Activated T-helper 9 cell treated with anti-CD3 and anti-CD28 coated beads, Interleukin-2, amount 50 U/mL, for 16 hours (primary cell): ENCODE measurements at places on chromosomes 3 and 15.

DNA sequence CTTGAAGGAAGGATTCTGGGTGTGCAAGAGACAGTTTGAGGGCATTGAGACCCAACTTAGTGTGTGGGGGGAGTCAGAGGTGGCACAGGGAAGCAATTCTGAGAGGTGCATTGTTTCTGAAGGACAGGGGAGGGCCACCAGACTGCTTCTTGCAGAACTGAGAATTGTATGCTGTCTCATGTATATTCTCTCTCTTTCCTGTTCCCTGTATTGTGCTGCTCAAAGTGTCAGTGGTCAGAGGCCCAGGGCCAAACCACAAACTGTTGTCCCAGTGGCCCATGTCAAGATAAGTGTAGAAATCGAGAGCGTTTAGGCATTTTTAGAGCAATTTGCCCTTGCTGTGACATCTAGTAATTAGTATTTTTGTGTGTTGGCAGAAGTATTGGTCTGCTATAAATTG lies 567.1 kb downstream of the EDEM1 start:
- no peak for DNase-seq

GRCh38 chr3:116032176-116032575 lies 408.9 kb downstream of the GAP43 start:
- DNase-seq = no peak

DNA sequence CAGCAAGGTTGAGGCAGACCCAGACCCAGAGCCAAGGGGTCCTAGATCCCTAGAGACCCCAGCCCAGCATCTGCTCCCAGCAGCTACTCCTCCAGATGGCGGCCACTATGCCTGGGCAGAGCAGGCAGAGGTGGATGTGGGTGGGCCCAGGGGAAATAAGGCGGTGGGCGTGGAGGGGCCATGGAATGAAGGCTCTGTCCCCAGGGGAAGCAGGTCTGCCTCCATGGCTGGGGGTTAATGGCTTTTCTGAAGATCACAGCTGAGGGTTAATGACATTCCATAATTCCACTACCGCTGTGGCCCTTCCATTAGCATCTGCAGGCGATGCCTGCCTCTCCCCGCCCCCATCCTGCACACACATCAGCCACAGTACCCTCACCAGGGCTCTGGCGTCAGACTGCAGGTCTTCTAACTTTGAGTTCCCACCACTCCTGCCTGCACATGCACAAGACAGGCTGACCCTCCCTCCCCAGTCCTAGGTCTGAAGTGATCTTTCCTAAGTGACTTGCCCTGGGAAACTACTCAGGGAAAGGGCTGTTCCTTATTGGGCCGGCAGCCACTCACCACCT lies 41.2 kb downstream of the CCDC33 start:
- DNase-seq = no peak

GRCh38 chr3:133620066-133620784 lies 41.5 kb downstream of the TOPBP1 start:
- DNase-seq = no peak

DNA sequence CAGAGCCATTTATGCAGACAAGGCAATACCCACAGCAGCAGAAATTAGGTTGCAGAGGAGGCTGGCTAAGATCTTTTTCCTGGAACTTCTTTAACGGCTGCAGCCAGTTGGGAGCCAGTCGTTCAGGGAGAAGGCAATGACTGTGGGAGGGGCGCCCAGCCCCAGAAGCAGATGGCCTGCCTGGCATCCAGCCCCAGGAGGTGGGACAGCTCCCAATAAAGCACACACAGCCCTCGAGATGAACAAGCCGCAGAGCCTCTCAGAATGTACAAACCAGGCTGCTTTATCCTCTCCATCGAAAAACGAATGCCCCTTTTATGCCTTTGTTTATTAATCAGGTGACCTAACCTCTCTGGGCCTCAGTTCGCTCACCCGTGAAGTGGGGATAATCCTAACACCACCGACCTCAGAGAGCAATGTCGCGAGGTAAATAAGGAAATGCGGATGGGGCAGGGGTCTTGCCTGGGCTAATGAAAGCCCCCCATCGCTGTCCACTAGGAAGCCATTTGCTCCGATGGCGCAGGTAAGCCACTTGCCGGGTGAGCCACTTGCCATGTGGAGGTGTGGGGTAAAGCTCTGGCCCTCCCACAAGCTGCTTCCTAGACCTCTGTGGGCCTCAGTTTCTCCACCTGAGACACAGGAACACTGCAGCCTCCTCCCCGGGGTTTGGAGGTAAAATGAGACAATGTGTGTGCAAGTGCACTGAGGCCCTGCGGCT lies 35.8 kb downstream of the MGLL start:
- DNase-seq = no peak

- peak; percentile 28 for DNase-seq
Measured at GRCh38 chr3:13896473-13897154, 16.7 kb upstream of the WNT7A start.

DNA sequence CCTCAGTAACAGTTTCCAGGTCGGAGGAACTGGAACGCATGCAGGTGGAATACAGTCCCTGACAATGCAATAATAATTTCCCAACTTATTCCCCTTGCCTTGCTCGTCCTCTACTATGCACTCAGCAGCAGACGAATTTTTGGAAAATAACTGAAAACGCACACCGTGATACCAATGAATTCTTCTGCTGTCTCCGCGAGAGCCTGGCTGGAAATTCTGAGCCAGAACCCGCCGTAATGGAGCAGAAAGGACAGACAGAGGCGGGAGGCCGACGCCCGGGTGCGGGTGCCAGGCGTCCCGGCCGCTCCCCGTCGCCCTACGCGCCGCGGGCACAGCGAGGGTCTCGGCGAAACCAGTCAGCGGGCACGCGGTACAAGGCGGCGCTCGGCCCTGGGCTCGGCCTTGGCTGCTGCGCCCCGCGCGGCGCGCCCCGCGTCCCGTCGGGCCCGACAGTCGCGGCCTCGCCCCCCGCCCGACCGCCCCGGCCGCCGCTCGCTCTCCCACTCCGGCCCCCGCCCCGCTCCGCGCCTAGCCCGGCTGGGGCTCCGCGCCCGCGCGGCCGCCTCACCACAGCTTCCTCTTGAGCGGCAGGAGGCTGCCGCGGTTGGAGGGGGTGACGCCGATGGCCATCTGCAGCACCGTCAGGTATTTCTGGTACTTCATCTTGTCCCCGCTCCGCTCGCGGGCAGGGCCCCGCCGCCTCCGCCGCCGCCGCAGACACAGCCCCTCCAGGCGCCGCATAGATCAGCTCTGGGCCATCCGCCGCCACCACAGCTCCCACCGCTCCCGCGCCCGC lies 114.5 kb upstream of the GOLGA8J start:
- DNase-seq = no peak

DNA sequence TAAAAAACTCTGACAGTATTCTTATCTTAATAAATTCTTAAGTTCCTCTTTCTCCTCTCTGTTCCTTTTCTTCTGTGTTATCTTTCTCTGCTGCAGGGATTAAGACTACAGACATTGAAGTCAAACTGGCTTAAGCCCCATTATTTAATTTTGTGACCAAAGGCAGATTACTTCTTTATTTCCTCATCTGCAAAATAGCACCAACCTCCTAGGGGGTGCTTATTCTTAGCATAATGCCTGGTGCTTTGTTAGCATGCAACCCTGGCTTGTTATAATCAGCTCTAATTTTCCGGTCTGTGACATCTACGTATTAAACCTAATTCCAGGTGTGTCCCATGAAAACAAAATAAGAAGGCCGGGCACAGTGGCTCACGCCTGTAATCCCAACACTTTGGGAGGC lies 23.8 kb downstream of the SEMA6D start:
- no peak for DNase-seq

GRCh38 chr15:95068701-95069521 lies 837.5 kb downstream of the MCTP2 start:
- no peak for DNase-seq

DNA sequence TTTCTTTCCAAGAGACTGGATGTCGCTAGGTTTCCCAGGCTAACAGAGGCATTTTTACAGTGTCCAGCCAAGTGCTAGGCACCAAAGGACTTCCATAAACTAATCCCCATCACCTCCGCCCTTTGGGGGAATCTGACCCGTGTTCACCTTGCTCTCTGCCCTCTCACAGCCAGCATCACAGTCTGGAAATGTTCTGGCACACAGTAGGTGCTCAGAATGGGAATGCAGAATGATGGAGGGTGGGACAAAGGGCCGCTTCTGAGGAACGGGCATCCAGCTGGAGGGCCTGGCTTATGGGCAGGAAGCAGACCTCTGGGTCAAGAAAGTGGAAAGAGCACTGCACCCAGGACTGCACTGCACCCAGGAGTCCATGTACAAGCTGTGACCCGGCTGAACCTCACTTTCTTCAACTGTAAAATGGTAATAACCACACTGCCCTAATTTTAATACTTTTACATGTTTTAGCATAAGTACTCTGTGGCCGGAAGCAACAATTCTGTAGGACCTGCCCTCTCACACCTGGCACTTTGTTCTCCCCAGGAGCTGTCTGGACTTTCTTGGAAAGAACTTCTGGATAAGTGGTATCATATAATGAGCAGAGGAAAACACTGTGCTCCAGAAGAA lies 901 bp upstream of the NMB start:
- DNase-seq = no peak

GRCh38 chr3:190455828-190456227 lies 6.1 kb upstream of the TMEM207 start:
- DNase-seq = no peak

DNA sequence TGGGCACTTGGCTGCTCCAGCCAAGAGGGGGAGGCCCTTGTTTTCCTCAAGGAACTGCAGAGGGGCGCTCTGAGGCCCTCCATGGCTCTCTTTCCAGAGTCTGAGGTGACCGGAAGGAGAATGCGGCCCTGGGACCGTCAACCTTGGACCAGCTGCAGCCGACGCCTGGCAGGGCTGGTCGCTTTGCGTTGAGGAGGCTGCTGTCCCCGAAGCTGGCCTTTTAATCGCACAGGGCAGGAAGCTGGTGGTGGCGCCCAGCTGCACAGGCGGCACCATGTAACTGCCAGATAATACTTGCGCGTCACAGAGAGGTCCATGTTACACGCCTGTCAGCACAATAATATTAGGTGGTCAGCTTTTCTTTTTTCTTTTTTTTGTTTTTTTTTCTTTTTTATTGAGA lies 875 bp upstream of the HLTF start:
- no peak for DNase-seq

DNA sequence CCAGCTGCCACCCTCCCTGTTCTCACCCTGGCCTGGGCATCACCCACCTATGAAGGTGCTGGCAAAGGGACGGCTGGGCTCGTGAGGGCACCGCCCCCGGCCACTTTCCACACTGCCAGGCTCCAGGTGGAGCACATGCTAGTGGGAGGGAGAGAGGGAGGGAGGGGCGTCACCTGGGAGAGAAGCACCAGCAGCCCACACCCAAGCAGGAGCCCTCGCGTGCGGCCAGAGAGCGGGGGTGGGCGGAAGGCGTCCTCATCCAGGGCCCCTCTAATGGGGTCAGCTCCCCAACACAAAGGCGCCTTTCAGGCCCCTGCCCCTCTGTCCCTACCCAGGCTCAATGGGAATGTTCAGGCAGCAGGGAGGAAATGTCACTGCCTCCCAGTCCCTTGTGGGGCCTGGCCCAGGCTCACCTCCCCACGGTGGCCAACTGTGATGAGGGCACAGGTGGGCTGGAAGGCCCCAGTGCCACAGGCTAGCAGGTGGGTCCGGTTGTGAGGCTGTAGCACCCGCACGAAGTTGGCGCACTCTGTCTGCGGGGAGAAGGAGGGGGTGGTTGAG lies 3.1 kb downstream of the SEMA3G start:
- DNase-seq = no peak

DNA sequence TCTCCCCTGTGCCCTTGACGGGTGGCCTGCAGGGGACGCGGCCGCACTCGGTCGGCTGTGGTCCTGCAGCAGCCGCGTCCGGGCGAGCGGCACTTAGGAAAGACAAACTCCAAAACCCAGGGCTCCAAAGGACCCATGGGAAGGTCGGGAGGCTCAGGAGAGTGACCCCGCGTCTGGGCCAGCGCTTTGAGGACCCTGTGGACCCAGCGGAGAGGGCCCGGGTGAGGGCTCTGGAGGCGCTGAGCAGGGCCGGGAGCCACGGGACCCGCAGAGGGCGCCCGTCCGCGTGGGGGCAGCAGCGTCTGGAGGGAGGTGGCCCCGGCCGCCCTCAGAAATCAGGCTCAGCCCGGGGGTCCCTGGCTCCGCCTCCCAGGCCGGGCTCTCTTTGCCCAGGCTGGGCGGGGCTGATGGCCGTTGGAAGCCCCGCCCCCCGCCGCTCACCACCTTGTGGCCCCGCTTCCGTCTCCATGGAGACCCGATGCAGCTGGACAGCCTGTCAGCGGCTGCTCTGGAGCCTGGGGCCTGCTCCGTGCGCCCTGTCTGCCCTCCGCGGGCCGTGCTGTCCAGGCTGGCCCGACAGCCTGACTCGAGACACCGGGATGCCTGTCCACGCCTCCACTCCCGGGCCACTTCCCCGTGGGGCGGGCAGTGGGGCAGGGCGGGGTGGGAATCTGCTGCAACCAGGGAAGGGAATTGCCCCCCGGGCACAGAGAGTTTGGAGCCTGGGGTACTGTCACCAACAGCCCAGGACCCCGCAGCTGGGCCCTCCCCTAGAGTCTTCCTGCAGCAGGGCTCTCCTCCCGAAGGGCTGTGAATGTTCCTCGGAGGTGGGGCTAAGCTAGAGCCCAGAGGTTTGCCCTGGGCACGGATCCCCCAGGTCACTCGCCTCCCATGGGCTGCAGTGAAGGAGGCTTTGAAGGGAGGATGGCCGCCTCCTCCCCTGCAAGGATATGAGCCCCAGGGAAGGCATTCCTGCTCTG lies 34.8 kb upstream of the RPL32 start:
- DNase-seq = no peak

DNA sequence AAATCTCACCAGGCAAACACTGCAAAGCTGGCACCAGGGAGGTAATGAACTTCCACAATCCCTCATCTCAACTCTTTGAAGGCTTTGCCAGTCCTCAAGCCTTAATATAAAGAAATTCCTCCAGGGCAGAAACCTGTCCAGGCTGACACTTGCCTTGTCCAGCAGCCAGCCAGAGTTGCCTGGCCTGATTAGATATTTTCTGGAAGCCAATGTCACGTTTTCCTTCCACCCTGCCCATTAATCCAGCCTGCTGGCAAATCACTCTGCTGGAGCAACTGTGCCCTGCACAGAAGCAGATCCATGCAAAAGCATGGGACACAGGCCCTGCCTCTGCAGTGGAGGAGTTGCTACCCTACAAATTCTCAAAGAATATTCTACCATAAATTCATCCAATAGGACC lies 56.5 kb downstream of the HEG1 start:
- no peak for DNase-seq

- no peak for DNase-seq
Measured at GRCh38 chr3:102089904-102090720, 240.8 kb downstream of the NFKBIZ start.

DNA sequence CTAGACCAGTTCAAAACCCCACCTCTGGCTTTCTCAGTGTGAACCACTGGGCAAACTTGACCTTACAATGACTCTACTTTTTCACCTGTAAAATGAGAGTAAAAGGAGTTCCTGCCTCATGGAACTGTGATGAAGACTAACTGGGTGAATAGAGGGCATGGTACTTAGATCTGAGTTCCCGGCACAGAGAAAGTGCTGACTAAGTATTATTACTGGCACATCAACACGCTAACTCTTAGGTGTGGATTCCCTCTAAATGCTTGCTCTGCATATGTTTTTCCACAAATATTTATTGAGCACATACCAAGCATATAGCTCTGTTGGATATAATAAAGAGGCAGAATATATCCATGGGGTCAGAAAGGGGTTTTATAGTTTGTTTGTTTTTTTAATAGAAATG lies 437.8 kb downstream of the MAGI1 start:
- DNase-seq = no peak

- DNase-seq = no peak
Measured at GRCh38 chr15:41483115-41483514, 10.6 kb upstream of the ITPKA start.

- DNase-seq = no peak
Measured at GRCh38 chr3:129694228-129694627, 87.8 kb upstream of the PLXND1 start.
